ENCODE measurements at places on chromosomes 4 and X.

- no peak for ATAC-seq
Observed at GRCh38 chrX:91279479-91279878, 155.2 kb upstream of the PABPC5 start.

GRCh38 chr4:3712936-3713335 is 53.2 kb upstream of the ADRA2C start:
- no peak for ATAC-seq

DNA sequence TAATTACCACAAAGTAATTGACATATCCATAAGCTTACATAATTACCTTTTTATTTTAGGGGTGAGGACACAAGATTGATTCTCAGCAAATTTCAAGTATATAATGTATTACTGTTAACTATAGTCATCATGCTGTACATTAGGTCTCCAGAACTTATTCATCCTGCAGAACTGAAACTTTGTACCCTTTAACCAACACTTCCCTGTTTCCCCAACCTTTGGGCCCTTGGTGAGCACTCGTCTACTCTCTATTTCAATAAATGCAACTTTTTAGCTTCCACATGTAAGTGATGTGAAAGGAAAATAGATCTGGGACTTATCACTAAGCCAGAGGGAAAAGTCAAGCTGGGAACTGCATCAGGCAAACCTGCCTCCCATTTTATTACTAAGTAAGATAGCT is 33.6 kb upstream of the CCNG2 start:
- ATAC-seq = no peak

DNA sequence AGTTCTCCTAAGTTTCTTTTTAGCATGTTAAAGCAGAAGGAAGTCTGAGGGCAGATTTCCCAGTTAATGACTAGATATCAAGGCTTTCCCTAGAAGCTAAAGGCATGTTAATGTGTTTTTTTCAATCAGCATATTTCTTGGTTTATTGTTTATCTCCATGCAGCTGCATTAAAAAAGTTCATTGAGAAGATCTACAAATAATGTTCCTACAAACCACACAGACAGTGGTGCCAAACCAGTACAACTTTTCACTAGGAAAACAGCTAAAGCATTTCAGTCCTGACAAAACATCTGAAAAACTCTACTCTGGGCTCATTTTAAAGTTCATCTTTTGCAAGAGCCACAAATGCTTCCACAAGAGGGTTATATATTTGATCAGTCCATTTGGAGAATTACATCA is 320.0 kb downstream of the ADGRL3 start:
- no peak for ATAC-seq

Measured in SK-N-SH treated with all-trans-retinoic acid at 6 μM for 48 hours (cell line).